ENCODE measurements at places on chromosomes 13 and 19.

GRCh38 chr19:54156953-54157352 lies 2.6 kb downstream of the LENG1 start:
- DNase-seq, result no peak

GRCh38 chr13:52950436-52950956 lies 78.1 kb upstream of the OLFM4 start:
- no peak for DNase-seq

GRCh38 chr19:2469102-2469914 lies 6.6 kb upstream of the GADD45B start:
- no peak for DNase-seq

GRCh38 chr13:84439108-84439507 lies 556.8 kb upstream of the SLITRK1 start:
- no peak for DNase-seq

GRCh38 chr19:13699786-13700185 lies 64.5 kb upstream of the MRI1 start:
- no peak for DNase-seq

GRCh38 chr13:64332048-64332447 lies 2898.1 kb downstream of the PCDH9 start:
- DNase-seq, result no peak

GRCh38 chr19:8242211-8242821 lies 33.1 kb downstream of the CERS4 start:
- DNase-seq, result no peak

DNA sequence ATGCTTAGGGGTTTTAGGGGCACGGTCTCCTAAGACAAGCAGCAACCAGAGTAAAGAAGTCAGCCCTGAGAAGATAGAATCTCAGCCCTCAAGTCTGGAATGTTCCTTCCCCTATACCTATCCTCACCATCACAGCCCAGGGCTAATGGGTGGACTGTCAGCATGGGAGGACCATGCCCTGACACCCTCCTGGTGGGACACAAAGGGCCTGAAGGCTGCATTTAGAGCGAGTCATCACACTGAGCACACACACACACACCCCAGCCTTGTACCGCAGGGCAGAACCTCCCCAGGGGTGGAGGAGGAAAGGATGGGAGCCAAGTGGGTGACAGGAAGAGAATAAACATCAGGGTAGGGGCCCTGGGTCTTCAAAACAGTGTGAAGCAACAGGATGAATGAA lies 174.8 kb upstream of the SERP2 start:
- no peak for DNase-seq

DNA sequence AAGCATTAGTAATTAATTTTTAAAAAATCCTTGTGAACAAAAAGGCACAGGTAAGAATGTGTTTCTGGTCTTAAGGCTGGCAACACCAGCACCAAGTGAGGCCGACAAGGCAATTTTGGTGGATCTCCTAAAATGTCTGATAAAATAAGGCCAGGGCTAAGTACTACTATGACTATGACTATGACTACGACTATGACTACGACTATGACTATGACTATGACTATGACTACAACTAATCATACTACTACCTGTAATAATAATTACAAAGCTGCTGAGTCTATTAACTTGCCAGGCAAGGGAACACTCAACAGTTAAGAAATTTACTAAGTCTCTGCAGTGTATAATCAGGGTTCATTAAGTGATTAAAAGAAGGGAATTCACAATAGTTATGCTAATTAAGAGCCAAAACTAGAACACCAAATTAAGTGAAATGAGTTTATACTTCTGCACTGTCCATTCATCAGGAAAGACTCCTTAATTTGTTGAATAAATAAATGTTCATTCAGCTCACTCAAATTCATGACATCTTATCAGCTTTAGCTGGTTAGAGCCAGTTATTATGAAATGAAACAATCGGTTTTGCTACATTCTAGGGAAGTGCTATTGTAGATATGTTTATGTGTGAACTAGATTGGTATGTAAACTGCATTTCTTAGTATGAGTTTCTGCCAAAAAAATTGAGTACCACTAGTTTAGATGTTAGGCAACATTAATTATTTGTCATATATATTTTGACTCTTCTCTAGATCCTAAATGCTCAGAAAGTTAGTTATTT lies 1626.2 kb upstream of the PCDH20 start:
- DNase-seq, result no peak

GRCh38 chr19:12840091-12841079 lies 2.1 kb downstream of the MAST1 start:
- no peak for DNase-seq

DNA sequence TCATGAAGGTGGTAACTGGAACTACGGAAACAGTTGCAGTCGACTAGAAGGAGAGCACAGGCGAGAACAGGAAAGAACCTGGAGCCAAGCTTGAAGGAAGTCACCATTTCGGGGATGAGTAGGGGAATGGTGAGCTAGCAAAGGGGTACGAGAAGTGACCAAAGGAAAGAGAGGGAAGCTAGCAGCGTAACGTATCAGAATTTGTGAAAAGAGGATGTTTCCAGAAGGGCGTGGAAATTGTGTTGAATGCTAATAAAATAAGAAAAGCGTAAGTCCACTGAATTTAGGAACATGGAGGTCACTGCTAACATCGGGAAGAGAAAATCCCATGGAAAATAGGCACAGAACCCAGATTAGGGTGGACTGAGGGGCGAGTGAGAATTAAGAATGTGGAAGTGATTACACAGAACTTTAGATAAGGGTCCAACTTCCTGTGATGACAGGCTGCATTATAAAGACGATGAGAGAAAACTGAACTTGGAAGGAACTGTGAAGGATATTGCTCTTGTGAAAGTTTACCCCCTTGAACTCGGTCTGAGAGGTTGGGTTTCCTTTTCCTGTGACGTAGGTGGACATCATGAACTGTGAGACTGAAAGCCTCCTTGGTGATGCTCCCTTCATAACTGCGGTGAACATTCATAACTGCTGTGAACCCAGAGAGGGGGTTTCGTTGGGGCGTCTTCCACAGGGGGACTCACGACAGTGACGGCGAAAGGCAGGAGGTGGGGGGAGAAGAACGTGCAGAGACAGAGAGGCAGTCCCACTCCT lies 2.0 kb upstream of the FFAR2 start:
- peak; percentile 73 for DNase-seq

- DNase-seq, result no peak
Observed at GRCh38 chr13:111006506-111007031, 91.7 kb upstream of the ANKRD10 start.

DNA sequence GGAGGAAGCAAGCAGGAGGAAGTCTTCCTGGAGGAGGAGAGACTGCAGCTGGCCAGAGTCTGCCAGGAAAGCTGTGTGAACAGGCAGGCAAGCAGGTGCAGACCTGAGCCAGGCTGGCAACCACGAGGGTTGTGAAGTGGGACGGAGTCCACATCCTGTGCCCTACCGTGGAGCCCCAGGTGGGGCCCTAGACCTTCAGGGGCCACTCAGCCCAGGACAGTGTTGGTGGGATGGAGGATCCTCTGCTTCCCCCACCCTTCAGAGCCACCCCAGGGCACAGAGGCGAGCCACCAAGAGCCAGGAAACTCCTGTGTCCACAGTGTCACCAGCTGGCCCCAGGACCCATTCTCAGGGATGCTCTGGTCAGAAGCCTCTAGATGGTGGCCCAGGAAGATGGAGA lies 8.4 kb upstream of the VSTM2B start:
- no peak for DNase-seq

DNA sequence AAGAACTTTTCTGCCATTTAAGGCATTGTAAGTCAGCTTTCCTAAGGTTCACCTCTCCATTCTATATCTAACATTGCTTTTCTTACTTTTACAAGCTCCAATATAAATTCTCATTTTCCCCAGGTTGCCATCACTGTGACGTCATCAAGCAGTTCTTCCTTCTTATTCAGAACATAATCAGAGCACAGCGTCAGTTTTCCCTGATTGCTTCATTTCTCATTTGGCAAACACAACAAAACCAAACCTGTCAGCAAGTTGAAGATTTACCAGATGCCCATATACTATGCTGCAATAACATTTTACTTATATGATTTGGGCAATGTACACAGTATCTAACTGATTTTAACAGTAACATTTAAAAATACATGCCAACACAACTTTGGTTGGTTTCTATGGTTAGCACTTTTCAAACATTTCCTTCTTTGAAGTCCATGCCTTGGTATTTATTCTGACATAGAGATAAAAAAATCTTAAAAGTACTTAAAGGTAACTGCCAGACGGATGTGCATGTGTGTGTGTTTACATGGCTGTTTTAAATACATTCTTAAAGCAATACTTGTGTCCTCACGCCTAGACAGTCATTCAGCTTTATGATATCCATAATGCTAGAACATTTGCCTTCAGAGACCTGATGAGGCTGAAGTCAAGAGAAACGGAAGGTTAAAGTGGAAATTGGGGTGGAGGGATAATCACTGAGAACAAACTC lies 264.0 kb downstream of the KLF12 start:
- DNase-seq, result no peak

DNA sequence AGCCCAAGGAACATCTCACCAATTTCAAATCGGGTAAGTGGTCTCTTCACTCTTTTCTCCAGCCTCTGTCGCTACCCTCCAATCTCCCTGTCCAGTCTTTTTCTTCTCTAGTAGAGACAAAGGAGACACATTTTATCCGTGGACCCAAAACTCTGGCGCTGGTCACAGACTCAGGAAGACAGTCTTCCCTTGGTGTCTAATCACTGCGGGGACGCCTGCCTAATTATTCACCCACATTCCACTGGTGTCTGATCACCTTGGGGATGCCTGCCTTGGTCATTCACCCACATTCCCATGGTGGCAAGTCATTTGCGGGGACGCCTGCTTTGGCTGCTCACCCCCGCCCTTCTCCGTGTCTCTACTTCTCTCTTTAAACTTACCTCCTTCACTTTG lies 13.8 kb upstream of the OR10H1 start:
- DNase-seq, result no peak

- no peak for DNase-seq
Observed at GRCh38 chr19:803686-804418, 6.6 kb downstream of the PTBP1 start.

- DNase-seq, result no peak
Observed at GRCh38 chr13:45615501-45616101, at the start of gene ERICH6B. ERICH6B (minus strand) TSS chr13:45615739; CDS start chr13:45597005, 18,734 bp downstream.

GRCh38 chr19:36876993-36877938 lies 26.6 kb downstream of the ZNF345 start:
- DNase-seq, result no peak

DNA sequence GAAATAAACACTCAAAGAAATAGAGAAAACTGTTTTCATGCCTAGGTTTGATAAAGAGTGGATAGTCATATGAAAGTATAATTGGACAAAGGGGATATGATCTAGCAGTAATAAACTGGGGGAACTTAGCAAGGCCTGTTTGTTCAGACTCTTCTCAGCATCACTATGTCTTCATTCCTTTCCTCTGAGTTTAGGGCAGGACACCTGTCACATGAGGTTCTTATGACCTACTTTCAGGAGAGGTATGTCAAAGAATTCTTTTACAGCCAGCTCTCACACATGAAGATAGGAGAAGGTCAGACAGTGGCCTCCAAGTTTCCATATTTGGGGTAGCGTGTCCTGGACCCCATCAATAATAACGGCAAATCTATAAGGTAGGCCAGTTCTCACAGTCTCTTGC lies 11.4 kb upstream of the RFXAP start:
- DNase-seq, result no peak

All from T-helper 2 cell (primary cell).